ENCODE measurements at places on chromosomes 1 and 21.

DNA sequence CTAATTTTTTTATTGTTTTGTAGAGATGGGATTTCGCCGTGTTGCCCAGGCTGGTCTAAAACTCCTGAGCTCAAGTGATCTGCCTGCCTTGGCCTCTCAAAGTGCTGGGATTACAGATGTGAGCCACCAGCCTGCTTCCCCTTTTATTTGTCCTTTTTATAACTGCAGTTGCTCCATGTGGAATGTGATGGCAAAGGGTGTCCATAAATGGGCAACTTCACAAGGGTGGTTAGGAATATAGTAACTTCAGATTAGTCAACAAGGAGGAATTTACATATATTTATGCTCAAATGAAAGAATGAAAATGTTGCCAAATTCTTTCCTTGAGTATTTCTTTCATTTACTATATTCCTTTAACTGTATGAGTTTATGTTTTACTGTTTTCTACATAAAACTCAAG, 182.9 kb downstream of the BACH1 start:
- no peak for DNase-seq

DNA sequence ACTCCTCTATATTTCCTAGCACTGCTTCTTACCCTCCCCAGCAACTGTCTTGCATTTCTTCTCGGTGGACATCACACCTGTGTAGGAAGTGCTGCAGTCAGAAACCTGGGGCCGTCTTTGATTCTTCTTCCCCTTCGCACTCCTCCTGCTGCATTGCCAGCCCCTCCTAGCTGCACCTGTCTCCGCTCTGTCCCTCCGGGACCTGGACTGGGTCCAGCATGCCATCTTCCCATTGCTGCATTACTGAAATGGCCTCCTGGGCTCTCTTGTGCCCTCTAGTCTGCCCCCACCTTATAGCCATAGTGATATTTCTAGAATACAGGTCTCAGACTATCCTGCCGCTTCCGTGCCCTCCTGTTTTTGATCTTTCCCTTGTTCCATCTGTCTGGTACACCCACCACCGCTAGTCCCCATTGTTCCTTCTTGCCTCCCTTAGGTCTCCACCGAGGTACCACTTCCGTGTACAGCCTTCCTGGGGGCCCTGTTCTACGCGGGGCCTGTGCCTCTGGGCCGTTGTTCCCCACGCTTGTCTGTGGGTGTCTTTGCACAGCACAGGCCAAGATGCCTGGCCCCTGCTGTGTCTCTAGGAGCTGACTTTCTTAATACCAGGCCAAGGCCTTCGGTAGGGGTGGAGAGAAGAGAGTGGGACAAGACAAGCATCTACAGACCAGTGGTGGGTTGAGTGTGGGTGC, 107.6 kb downstream of the GALNT2 start:
- no peak for DNase-seq

DNA sequence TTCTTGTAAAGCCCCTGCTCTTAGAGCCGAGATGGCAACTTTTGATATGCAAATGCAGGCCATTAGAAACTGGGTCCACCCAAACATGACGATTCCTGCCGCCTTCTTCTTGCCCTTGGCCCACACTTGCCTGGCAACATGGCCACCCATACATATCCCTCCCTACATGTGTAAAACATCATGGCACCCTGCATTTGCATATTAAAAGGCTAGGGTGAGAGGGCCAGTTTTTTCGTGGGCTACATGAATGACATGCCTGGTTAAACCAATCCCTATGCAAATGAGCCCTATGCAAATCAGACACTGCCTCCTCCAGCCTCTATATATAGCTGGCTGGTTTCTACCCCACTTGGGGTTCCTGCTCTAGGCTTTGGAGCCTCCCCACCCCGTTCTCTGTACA, 18.8 kb downstream of the PLA2G2A start:
- DNase-seq = no peak

DNA sequence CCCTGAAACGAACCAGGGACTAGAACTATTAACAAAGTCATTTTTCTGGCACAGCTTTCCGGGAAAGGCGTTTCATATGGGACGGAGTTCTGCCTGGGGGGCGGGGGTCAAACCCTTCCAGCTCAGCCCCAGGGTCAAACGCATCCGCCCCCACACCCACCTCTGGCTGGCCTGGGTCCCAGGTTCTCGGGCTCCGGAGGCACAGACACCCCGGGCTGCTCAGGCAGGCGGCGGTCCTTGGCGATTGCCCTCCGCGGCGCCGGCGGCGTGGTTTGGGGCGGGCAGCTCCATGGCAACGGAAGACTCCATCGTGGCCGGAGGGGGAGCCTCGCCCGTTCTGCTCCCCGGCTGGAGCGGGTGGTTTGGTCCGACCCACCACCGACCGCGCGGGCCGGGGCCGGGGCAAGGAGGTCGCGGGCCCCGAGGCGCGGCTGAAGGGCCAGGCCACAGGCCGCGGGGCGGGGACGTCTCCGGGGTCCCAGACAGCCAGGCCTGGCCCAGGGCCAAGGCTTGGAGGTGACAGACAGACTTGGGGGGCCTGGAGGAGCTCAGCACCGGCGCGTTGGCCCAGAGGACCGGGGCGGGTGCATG, at the start of gene CFAP74:
Gene CFAP74, minus strand, starts transcription at position 246 of the 591 bp plus-strand sequence. CDS start 12,830 bp downstream, outside the sequence.
- DNase-seq = peak; percentile 89

GRCh38 chr1:110291241-110292030, 47.7 kb upstream of the RBM15 start:
- DNase-seq = no peak

GRCh38 chr21:24634749-24635148, 972.5 kb downstream of the MRPL39 start:
- no peak for DNase-seq

DNA sequence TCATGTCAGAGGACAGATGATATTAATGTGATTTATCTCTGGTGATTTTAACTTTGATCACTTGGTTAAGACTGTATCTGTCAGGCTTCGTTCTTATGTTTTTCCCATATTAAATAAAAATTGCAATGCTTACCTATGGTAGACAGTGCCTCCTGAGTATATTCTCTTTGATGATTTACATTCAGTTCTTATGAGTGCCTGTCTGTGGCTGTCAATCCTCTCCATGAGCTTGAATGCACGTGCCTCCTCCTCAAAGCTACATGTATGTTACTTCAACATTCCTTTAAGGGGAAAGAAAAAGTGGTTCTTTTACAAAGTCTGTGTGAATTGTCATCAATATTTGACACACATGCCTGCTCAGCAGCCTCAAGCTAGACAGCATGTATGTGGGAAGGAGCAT, 44.2 kb upstream of the RGS2 start:
- no peak for DNase-seq

DNA sequence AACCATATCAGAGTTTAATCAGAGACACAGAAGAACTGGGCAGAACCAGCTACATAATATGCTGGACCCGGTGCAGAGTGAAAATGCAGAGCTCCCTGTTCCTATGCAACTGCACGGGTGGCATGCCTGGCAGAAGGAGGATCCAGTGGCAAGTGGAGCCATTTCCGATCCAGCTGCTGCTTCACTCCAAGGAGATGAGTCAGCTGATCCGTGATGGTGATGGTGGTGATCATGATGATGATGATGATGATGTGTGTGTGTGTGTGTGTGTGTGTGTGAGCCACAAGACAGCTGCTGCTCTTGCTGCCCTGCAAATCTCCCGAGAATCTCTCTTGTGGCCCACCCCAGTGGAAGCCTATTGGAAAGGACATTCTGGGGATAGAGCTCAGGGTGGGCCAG, 133.0 kb downstream of the URB2 start:
- no peak for DNase-seq

GRCh38 chr1:223628233-223629125, 37.0 kb downstream of the CAPN8 start:
- DNase-seq = peak; percentile 72

- no peak for DNase-seq
These were observed 65.9 kb upstream of the CCDC190 start for GRCh38 chr1:162926906-162927305.

- no peak for DNase-seq
These were observed 794.4 kb upstream of the TMPRSS15 start for GRCh38 chr21:19197950-19198349.

DNA sequence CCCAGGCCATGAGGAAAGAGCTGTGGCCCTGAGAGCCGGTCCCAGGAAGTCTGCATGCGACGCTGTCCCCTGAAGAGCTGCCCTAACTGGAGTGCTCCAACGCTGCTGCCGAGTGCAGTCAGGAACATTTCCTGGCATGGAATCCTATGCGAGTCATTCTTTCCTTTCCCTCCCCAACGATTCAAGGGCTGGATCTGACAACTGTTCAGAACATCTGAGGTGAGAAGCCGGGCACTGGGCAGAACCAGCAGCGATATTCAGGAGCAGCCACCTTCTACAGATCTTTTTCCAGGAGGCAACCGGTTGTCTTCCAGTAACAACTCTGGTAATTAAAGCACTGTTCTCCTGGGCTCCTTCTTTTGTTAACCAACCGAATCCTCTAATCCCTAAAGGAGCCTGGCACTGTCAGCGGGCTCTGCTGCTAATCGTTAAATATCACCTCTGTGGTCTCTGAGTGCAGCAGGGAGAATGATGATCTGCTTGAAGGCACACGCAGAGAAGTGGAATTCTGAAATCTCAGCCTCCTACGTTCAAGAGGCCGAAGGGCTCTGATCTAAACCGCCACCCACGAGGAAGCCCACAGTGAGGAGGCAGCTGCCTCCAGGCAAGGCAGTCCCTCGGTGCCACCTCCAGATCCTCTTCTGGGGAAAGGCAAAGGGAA, 55.8 kb downstream of the SLC45A1 start:
- no peak for DNase-seq

GRCh38 chr21:44920694-44921604, at the start of gene ITGB2:
Gene ITGB2 (minus strand): TSS chr21:44920899. CDS start chr21:44910782, 10,117 bp downstream.
- no peak for DNase-seq

- DNase-seq = no peak
These were observed 61.6 kb upstream of the TRAPPC10 start for GRCh38 chr21:43950481-43950880.

GRCh38 chr1:89633800-89634625, 1.1 kb downstream of the LRRC8C start:
- DNase-seq = no peak

DNA sequence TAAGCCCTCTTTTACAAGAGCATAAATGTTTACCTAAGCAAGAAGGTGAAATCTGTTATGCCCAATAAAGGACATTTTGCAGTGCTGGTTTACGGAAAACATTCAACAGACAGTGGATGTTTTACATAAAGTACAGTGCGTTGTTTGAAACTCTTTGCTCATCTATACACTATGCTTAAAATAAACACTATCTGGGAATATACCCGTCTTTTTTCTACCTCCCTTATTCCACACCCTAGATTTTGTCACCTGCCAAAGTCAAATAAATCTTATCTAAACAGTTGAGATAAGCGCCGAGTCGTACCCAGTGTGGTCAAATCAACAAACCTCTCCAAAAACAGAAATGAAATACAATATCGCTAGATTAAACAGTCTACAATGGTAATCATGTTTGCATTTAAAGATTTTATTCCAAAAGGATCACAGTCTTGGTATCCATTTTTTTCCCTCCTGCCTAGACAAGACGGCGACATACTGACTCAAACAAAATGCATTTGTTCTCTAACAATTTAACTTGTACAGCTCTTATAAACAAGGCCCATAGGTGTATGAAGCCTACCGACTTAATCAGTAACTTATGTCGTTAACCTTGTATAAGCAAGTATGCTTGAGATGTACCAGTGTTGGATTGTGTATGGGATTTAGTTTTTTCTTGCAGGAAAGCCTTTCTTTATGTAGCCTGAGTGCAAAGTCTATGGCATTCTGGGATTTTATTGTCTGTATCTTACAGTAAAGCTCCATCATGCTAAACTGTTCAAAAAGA, 189.1 kb downstream of the FMN2 start:
- no peak for DNase-seq

GRCh38 chr1:210855440-210855839, 278.5 kb downstream of the KCNH1 start:
- peak; percentile 20 for DNase-seq

GRCh38 chr1:117656202-117656641, 50.4 kb downstream of the TENT5C start:
- no peak for DNase-seq

GRCh38 chr1:197041486-197042353, 25.3 kb downstream of the F13B start:
- DNase-seq = no peak

DNA sequence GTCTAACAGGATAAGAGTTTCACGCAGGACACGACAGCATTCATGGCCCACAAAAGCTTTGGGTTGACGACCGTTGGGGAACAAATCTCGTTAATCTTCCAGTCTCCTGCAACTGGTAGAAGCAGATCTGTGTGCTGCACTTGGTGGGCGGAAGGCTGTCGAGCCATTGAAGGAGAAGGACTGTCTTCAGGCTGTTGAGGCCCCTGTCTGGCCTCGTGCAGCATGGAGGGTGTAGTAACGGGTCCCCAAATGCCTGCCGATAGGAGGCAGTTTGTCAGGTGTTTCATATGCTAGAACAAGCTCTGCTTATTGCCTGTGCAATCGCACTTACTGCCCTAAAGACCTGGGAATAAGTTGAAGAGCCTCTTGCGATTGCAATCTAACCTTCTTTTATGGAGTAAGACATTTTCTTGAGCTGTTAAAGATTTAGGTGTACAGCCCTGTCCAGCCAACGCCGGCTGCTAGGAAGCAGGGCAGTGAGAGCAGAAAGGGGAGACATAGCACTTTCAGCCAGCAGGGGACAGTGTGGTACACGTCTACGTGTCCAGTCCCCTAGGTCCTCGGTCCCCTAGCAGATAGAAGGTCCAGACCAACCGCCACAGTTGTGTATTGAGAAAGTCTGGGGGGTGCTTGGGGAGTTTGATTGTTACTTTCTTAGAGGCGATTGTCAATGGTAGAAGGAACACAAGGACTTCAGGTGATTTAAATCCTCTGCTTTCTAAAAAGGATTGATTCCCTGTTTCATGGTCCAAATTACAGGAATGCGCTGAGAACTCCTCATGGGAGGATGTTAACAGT, 102.3 kb upstream of the TMPRSS2 start:
- DNase-seq = peak; percentile 73

DNA sequence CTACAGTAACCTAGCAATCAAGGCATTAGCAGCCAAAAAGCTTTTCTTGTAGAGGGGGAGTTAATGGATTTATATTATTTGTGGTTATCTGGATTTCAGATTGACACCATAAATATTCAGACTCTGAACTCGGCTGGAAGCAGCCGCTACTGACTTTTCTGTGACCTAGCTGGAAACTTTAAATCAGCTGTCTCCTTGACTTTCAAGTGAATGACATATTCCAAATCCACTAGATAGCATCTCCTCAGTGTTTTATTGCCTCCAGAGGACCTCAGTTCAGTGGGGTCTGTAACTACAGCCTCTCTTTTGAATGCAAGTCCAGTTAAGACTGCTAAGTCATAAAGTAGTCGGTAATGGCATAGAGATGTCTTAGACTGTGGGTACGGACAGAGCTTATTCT, 448.5 kb downstream of the NUF2 start:
- DNase-seq = no peak

- DNase-seq = no peak
These were observed 24.4 kb downstream of the GIPC2 start for GRCh38 chr1:78070210-78070609.

GRCh38 chr1:202987922-202988583, 19.1 kb upstream of the TMEM183A start:
- no peak for DNase-seq

- DNase-seq = no peak
These were observed 145.5 kb upstream of the DUSP10 start for GRCh38 chr1:221887415-221887746.

Measured in WTC11 (cell line).